ENCODE measurements at places on chromosomes 1 and 21.

GRCh38 chr21:36773117-36773516, 74.2 kb downstream of the SIM2 start:
- DNase-seq, result no peak

- no peak for DNase-seq
Observed at GRCh38 chr1:198788561-198789064, 149.8 kb downstream of the PTPRC start.

GRCh38 chr1:62809788-62810187, 25.9 kb downstream of the ATG4C start:
- no peak for DNase-seq

DNA sequence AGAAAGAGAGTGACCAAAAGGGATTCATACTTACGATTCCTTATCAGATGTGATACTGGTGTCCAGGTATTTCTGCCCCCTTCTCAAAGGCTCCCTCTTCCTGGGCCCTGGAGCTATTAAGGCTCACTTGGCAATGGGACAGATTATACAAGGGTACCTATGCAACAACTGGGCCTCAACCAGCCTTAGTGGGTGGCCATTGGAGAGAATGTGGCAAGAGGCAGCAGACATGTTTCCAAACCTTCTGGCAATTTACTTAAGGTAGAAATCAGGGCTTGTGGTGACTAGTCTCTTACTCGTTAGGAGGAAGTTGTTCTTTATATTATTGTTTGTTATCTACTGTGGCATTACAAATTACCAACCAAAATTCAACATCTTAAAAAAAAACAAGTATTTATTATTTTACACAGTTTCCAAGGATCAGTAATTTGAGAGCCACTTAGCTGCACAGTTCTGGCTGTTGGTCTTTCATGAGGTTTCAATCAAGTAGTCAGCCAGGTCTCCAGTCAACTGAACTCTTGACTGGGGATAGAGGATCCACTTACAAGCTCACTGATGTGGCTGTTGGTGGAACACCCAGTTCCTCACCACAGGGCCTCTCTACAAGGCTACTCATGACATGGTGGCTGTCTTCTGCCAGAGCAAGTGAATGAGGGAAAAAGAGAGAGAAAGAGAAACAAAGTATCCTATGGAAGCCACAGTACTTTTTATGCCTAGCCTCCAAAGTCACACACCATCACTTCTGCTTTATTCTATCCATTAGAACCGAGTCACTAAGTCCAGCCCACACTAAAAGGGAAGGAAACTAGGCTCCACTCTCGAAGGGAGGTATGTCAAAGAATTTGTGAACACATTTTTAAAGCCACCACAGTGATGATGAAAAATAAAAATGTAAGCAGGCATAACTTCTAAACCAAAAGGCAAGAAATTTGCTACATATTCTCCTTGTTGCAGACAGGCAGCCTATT, 10.7 kb downstream of the ZNF648 start:
- no peak for DNase-seq

DNA sequence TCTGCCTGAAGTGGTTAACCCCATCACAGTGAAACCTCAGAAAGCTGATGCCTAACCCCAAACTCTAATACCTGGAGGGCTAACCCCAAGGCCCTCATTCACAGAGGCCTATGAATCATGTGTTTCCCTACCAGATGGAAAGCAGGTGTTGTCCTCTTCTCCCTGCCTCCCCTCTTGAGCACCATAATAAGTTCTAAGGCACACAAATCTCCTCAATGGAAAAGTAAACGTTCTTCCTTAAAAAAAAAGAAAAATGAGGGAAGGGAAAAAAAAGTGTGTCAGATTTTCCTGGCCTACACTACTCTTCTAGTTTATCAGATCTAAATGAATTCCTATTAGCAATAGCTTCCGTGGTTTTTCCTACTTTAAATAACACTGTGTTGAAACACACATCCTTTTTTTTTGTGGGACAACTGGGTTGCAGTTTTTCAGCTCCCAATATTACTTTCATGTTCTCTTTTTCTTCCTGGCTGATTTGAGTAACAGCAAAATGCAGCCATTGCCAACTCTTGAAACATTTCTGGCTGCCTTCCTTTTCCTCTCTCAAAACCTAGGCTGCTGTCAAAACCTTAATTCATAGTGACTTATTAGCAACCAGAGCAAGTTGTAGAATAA, 43.2 kb downstream of the SLC44A3 start:
- no peak for DNase-seq

DNA sequence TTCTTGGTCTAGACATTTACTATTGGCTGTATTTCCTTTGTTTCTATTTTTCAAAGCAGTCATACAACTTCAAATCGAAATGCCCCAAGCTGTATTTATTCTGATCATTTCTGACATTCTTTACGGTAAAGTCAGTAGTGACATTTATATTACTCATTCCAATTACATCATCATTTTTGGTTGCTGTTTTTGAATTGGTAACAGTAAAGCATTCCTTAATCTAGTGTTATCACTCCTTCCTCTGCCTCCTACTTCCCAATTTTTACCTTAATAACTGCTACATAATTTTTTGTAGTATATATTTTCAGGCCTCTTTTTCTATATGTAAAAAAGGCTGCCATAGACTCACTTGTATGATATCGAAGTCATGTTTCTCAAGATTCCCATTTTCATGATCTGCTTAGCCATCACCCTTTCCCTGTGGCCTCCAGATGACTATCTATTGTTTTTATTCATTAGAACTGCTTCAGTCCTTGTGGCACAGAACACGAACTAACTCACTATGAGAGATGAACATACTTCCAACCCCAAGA, 167.2 kb downstream of the RUNX1 start:
- no peak for DNase-seq

GRCh38 chr1:81808760-81809159, 8.0 kb downstream of the ADGRL2 start:
- DNase-seq, result no peak

DNA sequence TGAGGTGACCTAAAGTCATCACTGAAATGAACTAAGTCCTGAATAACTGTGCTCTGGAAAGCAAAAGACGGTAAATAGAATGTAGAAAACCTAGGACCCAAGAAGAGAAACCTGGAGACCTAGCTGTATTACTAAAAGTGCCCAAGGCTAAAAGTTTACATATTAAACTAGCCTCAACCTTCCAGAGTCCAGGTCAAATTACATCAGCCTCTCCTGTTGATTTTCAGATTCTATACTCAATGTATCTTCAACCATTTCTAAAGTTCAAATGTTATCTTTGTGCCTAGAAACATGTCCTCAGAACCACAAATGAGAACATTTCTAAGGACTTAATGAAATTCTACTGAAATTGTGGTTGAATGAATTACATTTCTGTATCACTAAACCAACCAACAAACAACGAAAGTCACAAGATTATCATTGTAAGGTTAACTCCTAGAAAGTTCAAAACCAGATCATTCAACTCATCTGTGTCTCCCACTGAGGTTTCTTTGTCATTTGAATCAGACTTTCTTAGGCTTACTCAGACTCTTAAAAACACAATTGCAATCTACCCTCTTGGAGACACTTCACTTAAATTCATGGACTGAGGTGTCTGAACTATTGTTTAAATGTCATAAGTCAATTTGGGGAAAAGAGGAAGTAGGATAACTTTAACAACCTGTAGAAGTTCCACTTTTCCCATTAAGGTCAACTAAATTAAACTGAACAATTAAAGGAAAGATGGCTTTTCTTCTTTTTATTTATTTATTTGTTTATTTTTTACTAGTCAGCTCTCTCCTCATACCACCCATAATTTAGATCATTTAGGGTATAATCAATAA, 207.7 kb downstream of the BARHL2 start:
- DNase-seq, result no peak

DNA sequence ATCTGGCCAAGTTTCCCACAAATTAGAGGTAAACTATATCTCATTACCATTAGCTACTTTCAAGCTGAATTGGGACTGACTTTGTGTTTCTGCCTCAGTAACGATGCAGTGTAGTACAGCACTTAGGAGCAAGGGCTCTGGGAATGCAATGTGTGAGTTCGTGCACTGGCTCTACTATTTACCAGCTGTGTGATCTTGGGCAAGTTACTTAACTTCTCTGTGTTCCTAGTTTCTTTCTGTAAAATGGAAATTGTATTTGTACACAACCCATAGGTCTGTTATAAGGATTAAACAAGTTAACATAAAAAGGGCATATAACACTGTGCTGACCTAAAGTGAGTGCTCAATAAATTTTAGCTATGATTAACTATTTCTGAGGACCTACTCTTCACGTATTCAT, 65.0 kb upstream of the CSF1 start:
- DNase-seq, result no peak

- DNase-seq, result no peak
Observed at GRCh38 chr1:10068605-10069294, 36.0 kb downstream of the UBE4B start.

GRCh38 chr1:183281553-183282091, 95.6 kb downstream of the LAMC2 start:
- peak; percentile 49 for DNase-seq

- no peak for DNase-seq
Observed at GRCh38 chr1:114334297-114334696, 176.7 kb downstream of the TRIM33 start.

- DNase-seq, result no peak
Observed at GRCh38 chr1:91872559-91873081, 13.3 kb downstream of the TGFBR3 start.

DNA sequence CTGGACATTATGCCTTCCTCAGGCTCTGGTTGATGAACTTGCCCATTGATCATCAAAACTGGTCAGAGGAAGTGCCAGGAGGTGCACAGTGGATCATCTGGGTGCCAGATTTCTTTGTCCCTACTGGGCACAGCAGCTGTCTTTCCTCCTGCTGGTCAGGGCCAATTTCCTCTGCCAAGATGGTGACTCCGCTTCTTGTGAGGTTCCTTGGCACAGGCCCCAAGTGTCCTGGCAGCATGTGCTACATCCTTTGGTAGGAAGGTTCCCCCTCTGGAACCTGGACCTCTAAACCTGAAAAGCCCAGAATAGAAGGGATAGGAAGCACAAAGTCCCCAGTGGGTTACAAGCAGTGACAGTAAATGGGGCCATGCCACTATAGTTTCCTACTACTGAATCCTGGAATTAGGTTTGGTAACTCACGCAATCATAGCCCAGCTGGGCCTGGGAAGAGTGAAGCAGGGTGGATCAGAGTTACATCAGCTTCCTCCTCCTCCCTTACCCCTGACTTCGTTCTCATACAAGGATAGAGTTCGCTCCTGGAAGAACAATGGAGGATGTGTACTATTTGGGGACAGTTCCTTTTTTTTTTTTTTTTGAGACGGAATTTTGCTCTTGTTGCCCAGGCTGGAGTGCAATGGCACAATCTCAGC, 147.1 kb downstream of the CNIH3 start:
- DNase-seq, result no peak

GRCh38 chr1:18926315-18927081, 24.1 kb upstream of the ALDH4A1 start:
- peak; percentile 85 for DNase-seq

DNA sequence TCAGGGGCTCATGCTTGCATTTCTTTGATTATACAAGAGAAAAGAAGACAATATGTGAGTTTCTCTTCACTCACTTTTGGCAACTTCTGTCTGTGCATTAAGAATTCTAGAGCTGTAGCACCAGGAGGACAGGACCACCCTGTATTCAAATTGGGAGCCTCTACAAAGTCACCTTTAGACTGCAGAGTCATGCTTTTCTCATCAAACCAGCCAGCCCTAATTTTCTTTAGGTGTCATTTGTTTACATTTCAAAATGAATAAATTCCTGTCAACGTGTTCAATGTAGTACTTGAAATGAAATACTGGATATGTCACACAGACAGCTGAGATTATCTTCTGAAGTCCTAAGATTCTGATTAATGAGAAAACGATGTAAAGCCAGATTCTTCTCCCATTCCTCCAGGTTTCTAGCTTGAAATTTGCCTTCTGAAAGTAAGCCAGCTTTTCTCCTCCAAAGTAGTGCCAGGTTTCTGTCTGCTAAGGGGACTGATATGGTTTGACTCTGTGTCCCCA, 177.2 kb downstream of the GRIK1 start:
- no peak for DNase-seq

- DNase-seq, result no peak
Observed at GRCh38 chr1:201294876-201295275, 11.6 kb downstream of the PKP1 start.

DNA sequence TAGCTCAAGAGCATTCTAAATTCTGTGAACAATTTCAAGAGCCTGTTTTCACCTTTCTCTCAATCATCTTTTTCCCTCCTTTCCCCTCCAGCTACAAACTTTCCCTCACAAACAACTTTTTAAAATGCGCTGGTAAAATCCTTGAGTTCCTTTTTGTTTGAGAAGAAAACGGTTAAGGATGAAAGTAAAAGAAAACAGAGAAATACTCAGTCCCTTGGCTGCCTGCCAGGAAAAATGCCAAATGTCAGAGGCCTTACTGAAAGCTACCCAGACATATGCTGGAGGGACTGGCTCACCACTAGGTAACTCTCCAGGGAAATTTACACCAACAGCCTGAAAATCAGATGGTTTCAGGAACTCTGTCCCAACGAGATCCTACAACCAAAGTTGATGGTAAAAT, 11.0 kb upstream of the SERBP1 start:
- peak; percentile 13 for DNase-seq

DNA sequence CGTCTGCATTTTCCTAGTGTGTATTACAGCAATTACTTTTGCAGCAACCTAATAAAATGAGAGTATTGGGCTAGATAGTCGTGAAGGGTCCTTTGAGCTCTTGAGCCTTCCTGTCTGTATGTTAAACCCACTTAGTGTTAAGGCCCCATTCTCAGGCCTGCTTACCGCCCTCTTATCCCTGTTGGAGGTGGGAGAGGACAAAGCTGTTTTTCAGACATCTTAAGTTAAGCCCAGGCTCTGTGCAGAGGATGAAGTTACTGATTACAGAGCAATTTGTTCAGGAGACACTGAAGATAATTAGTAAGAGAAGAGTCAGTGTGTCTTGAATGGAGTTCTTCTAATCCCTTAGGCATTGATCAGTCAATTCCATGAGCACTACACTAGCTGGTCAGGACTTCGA, 114.6 kb downstream of the UCK2 start:
- DNase-seq, result no peak

DNA sequence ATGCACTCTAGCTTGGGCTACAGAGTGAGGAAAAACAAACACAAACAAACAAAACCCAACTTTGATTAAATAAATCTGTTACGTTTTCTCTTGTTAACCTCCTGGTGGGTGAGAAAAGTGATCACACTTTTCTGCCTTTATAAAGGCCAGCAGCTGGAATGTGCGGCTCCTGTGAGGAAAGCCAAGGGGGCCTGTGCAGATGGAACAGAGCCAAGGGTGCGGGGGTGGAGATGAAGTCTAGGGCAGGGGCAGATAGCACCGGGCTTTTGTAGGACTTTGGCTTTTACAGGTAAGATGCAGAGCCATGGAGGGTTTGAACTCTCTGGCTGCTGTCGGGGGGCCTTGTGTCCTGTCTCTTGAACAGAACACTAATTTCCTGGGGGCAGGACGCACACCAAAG, 40.7 kb upstream of the GPR37L1 start:
- DNase-seq, result no peak
